Activated CD4-positive, alpha-beta T cell treated with anti-CD3 and anti-CD28 coated beads, Interleukin-2, amount 50 U/mL, for 24 hours (primary cell): ENCODE measurements at places on chromosomes 1 and 21.

- no peak for DNase-seq
These were observed 7.1 kb downstream of the NHLH2 start for GRCh38 chr1:115833856-115834255.

- peak; percentile 41 for DNase-seq
These were observed 1.5 kb downstream of the HIPK1 start for GRCh38 chr1:113930499-113931161.

GRCh38 chr1:206005778-206006180 lies 2.6 kb upstream of the RAB7B start:
- DNase-seq, result no peak

- no peak for DNase-seq
These were observed 344.4 kb downstream of the KCTD3 start for GRCh38 chr1:215911406-215911968.

DNA sequence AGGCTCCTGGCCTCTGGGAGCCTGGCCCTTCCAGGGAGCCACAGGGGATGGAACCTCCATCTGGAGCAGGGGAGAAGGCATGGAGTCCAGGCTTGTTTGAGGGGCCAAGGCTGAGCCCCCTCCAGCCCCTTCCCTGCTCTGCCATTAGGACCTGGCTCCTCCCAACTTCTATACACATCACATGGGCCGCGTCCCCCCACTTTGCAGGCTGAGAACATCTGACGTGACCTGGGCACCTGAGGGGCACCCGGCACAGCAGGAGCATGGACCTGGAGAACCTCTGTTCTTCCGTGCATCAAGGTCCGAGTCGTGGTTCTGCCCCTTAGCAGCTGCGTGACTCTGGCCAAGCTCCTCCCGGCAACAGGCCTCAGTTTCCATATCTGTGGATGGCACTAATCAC lies 3.9 kb upstream of the AIRE start:
- DNase-seq, result no peak

- DNase-seq, result no peak
These were observed 29.9 kb downstream of the FUBP1 start for GRCh38 chr1:77948841-77949424.

DNA sequence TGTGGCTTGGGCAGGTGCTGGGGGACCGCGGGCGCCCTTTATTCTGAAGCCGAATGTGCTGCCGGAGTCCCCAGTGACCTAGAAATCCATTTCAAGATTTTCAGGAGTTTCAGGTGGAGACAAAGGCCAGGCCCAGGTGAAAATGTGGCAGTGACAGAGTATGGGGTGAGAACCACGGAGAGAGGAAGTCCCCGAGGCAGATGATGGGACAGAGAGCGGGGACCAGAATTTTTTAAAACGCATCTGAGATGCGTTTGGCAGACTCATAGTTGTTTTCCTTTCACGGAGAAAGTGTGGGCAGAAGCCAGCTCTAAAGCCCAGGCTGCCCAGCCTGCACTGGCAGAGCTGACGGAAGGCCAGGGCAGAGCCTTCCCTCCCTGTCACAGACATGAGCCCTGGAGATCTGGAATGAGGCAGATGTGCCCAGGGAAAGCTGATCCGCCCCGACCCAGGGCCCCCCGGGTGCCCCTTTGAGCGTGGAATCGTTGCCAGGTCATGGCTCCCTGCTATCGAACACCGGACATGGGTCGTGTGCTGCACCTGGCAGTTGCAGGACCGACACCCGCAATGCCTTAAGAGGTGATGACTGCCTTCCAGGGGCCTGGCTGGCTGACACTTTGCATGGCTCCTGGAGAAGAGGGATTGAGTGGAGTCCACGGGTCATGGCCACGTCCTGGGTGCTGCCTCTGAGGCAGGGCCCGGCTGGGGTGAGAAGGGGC lies 6.5 kb upstream of the SLX9 start:
- DNase-seq, result no peak

DNA sequence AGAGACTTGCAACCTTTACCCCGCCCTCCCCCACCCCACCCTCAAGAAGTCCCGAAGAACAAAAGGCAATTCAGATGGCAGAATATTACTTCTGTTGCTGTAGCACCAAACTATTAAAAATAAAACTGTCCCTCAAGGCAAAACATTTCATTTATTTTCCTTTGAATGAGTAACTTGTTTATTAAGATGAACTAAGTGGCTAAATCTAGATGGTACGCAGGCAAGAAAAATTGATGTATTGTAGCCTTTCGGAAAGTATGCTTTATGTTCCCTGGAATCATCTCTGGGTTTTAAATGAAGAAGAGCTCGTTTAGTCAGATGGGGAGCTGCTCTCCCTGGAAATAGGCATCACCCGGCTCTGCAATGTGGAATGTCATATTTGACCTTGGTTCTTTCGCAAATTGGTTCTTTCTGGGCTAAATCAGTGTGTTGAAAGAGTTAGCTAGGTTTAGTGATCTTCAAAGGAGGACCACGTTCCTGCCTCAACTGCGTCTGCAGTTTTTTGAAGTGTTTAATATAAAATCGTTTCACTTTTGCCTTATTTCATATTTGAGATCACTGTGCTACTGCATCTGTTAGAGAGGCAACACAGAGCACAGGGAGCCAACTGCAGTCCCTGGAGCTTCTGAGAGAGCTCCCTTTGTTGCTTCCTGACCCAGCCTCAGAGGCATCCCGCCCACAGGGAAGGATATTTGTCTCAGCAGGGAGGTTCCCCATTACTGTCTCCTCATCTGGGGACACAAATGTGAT lies 61.8 kb downstream of the KIF26B start:
- DNase-seq, result no peak

GRCh38 chr1:212514056-212514614 lies 81.4 kb downstream of the NENF start:
- DNase-seq, result no peak

GRCh38 chr1:247401310-247402119 lies 14.5 kb upstream of the NLRP3 start:
- no peak for DNase-seq
